ENCODE measurements at places on chromosomes 2 and 18. TPM values are rescaled to one million over a fixed set of nuclear protein-coding genes. Genes with fewer than 3 reads are reported as not detected.

MC5R gene
- not detected for total RNA-seq

ALMS1 gene
- total RNA-seq: 15.4 TPM

KHK gene
- 3.7 TPM for total RNA-seq

CENPO gene
- total RNA-seq: 42.2 TPM

PDE11A gene
- 0.51 TPM for total RNA-seq

LTBP1 gene
- total RNA-seq: 107 TPM

FOXD4L1 gene
- total RNA-seq: 0.18 TPM

KCNK3 gene
- total RNA-seq: not detected

ADI1 gene
- total RNA-seq: 42.6 TPM

LAMA1 gene
- total RNA-seq: not detected

EDAR gene
- not detected for total RNA-seq

PRKRA gene
- total RNA-seq: 46.6 TPM

TMEFF2 gene
- 0.12 TPM for total RNA-seq
